ENCODE measurements at places on chromosomes 2 and 18.
A peak's percentile ranks its signal among the peaks of the same experiment; 100 is the strongest.

DNA sequence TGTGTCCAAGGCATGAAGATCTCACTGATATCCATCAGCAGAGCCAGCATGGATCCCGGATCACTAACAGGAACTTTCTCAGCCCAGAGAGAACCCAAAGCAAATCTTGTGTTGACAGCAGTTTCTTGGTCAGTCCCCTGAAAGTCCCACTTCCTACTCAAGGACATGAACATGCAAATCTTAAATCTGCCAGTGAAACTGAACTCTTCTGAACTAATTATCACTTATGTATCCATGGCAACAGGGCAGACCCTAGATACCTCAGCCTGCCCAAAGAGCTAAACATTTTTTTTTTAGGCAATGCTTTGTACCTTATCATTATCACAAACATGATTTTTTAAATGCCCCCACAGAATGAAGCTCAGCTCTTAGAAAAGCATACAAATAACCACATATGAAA is 127.8 kb upstream of the DDX18 start:
- no peak for DNase-seq

DNA sequence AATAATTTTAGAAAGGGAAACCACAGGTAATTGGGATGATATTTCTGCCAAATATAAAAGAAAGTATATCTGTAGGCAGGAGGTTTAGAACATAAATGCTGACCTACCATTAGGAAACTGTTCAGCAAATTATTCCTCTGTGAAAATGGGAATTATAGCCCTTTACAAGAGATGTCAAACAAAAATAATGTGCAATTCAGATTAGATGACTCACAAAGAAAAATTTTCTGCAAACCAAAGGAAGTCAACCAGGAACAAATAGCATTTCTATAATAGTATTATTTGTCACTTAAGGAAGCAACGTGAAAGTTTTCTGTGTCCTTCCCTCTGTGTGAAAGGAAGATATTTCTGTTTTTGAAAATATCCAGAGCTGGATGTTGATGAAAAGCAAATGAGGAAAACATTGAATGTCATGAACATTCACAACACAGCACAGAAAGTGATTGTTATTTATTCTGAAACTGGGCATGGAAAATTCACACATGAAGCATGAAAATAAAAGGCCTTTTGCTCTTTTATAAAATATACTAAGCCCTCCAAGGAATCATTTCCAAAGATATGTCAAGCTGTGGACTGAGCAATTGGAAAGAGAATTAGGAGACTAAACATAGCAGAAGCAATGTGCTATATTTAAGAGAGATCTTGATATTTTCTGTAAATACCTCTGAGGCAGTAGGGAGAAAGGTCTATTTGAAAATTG is 57.9 kb upstream of the SPHKAP start:
- no peak for DNase-seq

DNA sequence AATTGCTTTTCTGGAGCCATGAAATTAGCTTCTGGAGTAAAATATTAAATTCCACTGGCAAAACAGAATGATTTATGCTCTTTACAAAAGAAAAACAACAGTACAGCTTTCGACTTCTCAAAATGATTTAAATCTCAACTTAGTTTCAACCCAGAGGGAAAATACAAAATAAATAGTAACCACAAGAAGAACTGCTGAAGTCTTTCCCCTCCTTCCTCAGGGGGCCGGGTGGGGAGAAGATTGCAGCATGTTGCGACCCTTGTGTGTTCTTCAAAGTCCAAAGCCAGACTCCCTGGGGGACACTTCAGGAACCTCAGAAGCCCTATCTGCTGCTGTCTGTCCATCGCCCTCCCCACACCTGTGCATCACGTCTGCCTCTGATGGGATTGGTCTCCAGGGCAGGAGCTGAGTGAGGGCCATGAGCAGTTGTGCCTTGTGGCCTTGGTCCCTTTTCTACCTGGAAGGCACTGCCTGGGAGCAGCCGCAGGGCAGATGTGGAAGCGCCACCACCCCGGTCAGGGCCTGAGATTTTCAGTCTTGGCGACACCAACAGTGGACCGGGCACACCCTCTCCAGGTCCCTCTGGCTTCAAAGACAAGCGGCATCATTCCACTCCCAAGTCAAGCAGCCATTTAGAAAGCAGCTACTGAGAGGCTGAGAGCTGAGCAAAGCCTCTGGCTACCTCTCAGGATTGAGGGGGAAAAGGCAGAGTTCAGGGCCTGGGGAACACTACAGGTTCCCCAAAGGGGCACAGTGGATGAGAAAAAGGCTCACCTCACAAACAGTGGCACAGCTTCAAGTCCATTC is 210.1 kb upstream of the RAB6C start:
- DNase-seq, result no peak

DNA sequence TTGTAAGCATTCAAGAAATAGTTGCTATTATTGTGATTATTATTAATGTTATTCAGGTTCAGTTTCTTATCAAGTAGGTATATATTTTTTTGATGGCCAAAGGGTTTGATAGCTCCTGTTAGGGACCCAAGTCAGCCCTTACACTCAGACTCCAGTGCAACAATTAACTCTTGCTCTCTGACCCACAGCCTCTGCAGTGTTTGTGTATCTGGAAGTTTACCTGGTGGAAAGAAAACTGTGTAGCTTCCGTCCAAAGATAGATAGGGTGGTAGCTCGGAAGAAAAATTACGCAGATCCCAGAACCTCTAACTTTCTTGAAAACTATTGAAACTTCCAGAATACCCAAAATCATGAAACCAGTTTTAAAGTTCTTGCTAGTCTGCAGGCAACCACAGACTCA is 58.6 kb upstream of the IGFBP2 start:
- no peak for DNase-seq

- peak; percentile 53 for DNase-seq
Measured at GRCh38 chr2:101152272-101153076, 1.3 kb upstream of the TBC1D8 start.

GRCh38 chr2:239990966-239991365 is 34.2 kb downstream of the NDUFA10 start:
- no peak for DNase-seq

- DNase-seq, result no peak
Measured at GRCh38 chr2:235140801-235141081, 188.9 kb downstream of the SH3BP4 start.

DNA sequence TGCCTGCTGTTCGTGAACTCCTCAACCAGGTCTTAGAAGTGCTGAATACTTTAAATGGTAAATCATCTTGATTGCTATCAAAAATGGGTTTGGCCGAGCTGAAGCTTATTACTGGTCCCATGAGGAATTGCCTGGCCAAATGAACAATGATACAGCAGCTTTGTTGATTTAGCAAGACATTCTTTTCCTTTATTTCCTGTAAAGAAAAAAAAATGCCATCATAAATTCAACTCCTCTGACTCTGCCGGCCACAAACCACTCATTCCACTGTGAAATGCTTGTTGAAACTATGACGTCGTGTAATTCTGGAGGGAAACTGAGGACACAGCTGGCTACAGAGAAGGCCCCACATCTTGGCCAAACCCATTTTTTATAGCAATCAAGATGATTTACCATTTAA is 74.2 kb upstream of the ID2 start:
- no peak for DNase-seq

- DNase-seq, result no peak
Measured at GRCh38 chr18:45856531-45856930, 31.1 kb downstream of the SIGLEC15 start.

DNA sequence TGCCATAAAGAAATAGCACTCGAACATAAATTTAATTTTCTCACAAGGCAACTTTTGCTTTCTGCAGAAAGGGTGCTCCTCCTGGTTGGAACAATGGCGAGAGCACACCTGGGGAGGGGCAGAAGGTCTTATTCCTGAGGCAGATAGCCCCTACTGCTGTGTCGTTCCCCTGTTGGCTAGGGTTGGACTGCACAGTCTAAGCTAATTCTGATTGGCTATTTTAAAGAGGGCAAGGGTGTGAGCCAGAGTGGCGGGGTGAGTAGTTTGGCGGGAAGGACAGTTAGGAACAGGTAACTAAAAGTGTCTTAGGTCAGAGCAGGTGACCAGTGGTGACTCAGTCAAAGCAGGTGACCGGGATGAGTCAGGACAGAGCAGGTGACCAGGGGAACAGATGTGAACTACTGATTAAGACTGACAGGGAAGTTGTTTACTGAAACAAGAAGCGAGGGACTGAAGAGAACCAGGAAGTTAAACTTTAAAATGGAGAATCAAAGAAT is 49.7 kb upstream of the AGAP1 start:
- DNase-seq, result no peak

DNA sequence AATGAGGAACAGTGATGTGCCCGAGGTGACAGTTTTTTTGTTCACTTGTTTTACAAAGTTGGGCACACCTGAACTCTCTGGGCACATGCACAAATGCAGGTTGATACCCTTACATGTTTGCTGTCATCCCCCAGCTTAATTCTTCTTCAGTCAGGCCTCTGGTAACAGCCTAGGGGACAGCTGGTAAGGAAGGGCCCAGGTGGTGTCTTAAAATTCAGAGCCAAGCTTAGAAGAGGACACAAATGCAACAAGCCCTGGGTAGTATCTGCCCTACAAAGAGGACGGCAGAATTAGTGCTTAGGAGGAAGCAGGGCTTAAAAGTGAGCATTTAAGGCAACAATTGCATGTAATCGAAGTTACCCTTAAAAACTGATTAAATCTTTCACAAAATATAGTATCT is 171.9 kb upstream of the ACAA2 start:
- DNase-seq, result no peak

DNA sequence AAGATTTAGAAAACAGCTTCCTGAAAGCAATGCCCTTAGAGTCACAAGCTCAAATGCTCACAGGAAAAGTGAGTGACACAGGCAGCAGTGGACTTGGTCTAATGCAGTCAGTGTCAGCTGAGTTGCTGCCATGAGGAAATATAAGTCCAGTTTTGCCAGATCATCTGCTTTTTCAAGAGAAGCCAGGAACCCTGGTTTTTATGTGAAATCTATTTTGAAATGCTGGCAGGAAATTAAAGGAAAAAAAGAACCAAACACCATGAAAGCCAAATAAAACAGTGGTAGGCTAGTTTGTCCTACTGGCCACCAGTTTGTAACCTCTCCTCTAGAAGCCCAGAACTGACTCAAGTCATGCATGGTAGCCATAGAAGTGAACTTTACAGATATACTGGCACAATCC is 109.2 kb downstream of the THADA start:
- peak; percentile 55 for DNase-seq

- DNase-seq, result no peak
Measured at GRCh38 chr2:201261471-201261870, 1.1 kb downstream of the CASP8 start.

DNA sequence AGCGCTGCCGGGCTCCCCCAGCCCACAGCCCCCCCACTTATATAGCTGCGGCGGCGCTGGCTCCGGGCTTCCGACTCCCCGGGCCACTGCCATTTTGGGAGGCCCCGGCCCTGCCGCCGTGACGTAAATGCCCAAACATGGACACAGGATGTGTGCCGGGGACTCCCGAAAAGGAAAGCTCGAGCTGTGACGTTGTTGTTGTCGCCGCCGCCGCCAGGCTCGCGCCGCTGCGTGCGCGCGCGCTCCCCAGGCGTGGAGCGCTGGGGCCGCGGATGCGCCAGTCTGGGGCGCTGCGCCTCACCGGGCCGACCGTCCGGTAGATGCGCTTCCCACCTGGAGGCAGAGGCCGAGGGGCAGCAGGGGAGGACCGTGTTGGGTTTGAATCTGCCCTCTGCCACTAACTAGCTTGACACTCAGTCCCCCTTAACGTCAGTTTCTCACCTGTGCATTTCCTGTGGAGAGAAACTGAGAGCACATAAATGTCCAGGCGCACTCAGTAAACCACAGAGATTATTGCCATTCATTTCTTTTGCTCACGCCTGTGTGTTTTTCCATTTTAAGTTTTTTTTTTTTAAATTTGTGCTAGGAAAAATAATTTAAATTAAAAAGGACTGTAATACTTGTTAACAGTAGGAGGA is at the start of gene EGR4:
Gene EGR4, minus strand, starts transcription at position 15 of the 638 bp plus-strand sequence. CDS start 231 bp downstream, outside the sequence.
- peak; percentile 37 for DNase-seq

DNA sequence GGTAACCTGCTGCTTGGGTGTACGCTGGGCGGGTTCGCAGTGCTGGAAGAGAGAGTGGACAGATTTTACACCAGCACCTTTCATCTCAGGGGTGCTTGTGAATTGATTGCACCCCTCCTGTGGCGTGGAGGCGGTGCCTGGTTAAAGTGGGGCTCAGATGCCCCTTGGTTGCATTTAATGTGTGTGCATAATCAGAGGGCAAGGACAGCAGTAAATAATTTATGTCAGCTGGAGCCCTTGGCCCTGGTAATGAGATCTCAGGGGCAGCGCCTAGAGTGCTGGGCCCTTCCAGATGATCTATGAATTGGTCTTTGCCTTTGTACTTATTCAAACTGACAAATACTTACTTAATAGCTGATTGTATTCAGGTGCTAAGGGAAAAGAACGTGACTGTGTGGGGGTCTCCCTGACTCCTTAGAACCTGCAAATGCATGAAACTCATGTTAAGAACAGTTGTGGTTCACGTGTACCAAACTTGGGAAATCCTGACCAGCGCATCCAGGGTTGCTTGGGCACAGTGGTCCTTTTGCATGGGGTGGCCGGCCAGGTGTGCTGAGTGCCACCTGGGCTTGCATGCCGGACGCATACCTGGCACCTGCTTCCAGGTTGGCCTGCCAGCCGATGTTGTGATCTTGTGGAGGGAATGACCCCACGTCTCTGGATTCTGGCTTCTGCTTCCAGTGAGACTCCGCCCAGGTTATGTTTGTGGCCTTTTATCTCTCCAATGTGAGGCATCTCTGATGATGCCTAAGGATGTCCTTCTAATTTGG is 118.5 kb downstream of the AGAP1 start:
- DNase-seq, result no peak

- DNase-seq, result no peak
Measured at GRCh38 chr18:31232775-31233424, 70.2 kb upstream of the DSC1 start.

DNA sequence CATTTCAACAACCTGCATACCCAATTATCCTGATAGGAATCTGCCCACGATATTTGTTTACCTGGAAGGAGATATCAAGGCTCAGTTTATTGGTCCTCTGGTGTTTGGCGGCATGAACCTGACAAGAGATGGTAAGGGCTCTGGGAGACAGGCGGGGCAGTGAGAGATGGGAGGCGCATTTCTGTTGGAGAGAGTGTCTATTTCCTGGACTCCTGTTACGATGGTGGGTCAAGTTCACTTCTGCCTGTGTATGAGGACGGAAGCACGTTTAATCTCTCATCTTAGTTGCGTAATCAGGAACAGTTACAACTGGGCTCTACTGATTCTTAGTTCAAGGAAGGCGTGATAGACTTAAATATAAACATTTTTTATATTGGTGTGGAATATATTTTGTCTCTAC is 8.9 kb downstream of the PDCL3 start:
- DNase-seq, result no peak

DNA sequence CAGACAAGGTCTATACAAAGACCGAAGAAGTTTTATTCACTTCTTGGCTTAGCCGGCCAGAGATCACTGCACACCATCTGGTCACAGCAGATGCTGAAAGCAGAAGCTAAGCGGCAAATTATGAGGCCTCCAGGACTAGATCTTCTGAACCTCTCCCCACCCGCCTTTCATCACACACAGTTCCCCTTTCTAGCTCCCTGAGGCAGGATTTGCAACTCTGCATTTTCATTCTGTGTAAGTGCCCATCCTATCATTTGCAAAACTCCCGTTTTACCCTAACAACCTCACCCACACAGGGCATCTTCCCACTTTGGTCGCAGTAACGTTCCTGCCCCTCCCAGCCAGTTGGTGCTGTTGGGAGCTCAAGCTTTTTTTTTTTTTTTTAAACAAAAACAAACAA is 3.1 kb upstream of the MOB1A start:
- DNase-seq, result no peak

GRCh38 chr2:11330457-11331142 is 13.8 kb downstream of the ROCK2 start:
- DNase-seq, result no peak
